ENCODE measurements at places on chromosomes 16 and 17.
A peak's percentile ranks its signal among the peaks of the same experiment; 100 is the strongest.

- no peak for DNase-seq
These were observed 28.6 kb downstream of the WSCD1 start for GRCh38 chr17:6098823-6099180.

DNA sequence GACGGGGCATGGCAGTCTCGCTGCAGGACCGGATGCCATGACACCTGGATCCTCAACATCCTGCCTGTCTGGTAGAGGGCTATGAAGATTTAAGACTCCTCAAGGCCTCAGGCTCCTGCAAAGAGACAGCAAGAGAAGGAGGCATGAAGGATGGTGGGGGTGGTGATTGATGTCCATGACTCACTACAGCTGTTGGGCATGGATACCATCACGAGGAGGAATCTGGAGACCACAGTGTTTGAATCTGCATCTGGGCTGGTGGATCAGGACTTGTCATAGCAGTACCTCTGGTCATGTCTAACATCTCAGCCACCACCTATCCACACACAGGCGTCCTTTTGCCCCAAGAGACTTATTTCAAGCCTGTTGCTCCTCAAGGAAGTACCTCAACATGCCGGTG, 50.2 kb upstream of the WSCD1 start:
- peak; percentile 1 for DNase-seq

DNA sequence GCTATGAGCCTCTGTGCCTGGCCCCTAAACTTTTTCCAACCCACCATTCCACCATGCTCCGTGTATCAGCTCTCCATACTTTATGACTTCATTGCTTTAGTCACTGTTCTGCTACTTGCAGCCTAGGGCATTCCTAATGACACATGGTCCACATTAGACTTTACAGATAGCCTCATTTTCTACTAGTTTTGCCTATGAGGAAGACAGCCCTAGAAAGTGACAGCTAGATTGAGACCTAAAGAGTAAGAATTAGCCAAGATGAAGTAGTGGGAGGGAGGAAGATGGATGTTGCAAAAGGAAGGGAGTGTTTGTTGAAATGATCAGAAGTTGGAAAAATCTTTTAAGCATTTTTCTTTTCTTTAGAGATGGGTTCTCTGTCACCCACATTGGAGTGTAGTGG, 11.0 kb downstream of the C16orf54 start:
- no peak for DNase-seq

GRCh38 chr17:1212946-1213345, 33.2 kb upstream of the ABR start:
- DNase-seq = no peak

- DNase-seq = no peak
These were observed 70.3 kb upstream of the NOL11 start for GRCh38 chr17:67647482-67647881.

- DNase-seq = no peak
These were observed 30.8 kb downstream of the NOG start for GRCh38 chr17:56624309-56624708.

DNA sequence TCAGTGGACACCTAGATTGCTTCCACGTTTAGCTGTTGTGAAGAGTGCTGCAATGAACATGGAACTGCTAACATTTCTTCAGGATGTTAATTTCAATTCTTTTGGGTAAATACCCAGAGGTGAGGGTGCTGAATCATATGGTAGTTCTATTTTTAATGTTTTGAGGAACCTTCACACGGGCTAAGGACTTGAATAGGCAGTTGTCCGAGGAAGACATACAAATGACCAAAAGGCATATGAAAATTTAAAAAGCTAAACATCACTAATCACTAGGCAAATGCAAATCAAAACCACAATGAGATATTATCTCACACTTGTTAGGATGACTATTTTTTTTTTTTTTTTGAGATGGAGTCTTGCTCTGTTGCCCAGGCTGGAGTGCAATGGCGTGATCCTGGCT, 173.3 kb downstream of the PRKCB start:
- DNase-seq = no peak

- no peak for DNase-seq
These were observed 4.8 kb upstream of the CDK5RAP3 start for GRCh38 chr17:47966079-47966519.

DNA sequence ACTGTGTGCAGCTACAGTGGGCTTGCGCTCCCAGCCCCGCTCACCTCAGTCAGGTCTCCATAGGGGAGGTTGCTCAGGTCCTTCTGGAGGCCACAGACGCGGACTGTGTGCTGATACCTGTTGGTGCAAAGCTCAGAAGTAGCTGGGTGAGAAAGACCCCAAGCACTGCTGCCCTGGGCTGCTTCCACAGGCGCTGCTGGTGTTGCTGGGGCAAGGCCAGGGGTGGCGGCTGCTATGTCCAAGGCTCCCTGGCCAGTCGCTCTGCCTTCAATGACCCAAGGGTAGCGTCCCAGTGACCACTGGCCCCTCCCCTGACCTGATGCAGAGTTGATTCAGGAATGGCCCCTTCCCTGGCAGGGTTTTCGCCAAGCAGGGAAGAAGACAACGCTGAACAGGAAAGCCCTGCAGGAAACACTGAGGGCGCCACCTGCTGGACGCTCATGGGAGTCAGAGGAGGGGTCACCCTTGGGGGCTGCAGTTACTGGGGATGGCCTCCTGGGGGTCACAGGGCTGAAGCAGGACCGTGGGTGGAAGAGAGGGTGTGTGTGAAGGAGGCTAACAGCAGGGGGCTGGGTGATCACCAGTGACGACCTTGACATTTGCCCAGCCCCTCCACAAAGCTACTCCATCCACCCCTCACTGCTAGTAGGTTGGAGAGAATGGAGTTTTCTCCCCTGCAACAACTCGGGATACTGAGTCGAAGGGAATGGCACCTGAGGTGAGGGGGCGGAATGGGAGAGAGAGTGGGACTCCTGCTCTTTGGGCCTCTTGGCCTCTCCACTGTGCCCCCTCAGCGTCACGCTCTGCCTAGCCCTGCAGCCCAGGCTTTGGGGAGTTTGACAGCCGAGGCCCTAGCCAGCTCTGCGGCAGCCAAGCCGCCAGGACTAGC, 38.3 kb downstream of the ABCC12 start:
- DNase-seq = peak; percentile 46
